ENCODE measurements at places on chromosomes 11 and 22. TPM values are rescaled to one million over a fixed set of nuclear protein-coding genes. Genes with fewer than 3 reads are reported as not detected.

The C1QTNF4 gene
- total RNA-seq, result not detected

The PYGM gene
- total RNA-seq, result 1.3 TPM

The GPR83 gene
- total RNA-seq, result 0.11 TPM

The CADM1 gene
- not detected for total RNA-seq

The MMP12 gene
- total RNA-seq, result not detected

The HEPHL1 gene
- total RNA-seq, result not detected

The TXNRD2 gene
- 7.0 TPM for total RNA-seq

The C22orf42 gene
- total RNA-seq, result not detected

DNA sequence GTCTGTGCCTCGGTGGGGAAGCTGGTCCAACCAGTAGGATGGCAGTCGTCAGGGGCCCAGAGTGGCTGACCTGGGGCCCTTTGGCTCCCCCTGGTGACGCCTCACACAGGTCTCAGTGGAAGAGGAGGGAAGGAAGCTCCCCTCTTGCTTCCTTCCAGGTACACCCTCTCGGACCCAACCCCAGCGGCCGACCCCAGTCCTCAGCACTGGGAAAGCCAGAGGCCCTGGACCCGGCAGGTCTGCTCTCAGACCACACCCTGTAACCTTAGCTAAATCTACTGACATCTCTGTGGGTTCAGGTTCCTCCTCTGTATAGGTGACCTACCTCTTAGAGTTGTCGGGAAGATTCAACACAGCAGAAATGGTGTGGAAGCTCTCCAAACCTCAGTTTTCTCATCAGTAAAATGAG, 3.4 kb upstream of the SCUBE1 start:
- peaks cover 5% of the 10 kb centered on the region for H3K4me1 ChIP-seq
- DNase-seq, result peak; percentile 84
- H3K27me3 ChIP-seq, result no peaks in the 10 kb centered on the region
- H3K36me3 ChIP-seq, result no peaks in the 10 kb centered on the region

DNA sequence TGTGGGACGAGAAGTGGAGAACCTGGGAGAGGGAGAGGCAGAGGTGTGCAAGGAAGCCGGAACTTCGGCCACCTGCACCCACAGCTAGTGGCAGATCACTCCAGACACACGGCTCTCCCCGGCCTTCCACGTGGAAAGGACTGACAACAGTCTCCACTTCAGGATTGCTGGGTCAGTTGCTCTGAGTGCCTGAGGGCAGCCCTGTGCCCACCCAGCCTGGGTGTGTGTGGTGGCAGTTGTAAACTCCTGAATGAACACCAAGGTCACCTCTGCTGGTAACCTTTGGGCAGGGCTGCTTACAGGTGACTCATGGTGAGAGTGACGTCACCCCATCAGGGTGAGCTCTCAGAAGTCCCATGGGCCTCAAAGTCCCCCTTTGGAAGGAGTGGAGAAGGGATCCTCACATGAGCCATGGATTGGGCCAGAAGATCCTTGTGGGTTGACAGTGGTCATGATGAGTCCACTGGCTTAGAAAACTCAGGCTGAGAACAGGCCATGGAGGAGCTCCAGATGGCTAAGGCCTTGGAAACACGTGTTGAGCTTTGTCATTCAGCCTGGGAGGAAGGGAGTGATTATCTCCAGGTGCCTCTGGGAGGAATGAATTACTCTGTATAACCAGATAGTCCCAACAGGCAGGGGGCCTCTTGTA, 71.3 kb downstream of the BCR start:
- no peak overlapping the region for H3K4me3 ChIP-seq
- peaks cover 90% of the 10 kb centered on the region for H3K4me1 ChIP-seq
- H3K36me3 ChIP-seq, result no peaks in the 10 kb centered on the region
- H3K27me3 ChIP-seq, result no peaks in the 10 kb centered on the region
- no peak for DNase-seq

- no peak overlapping the region for H3K4me3 ChIP-seq
- H3K36me3 ChIP-seq, result no peaks in the 10 kb centered on the region
- H3K4me1 ChIP-seq, result no peaks in the 10 kb centered on the region
- H3K27me3 ChIP-seq, result 0 out of 2 replicates have a peak, but pooled peaks cover 3% of the 10 kb centered on the region
- no peak overlapping the region for H3K27ac ChIP-seq
Measured at GRCh38 chr11:22703591-22703990, 37.2 kb downstream of the GAS2 start.

- DNase-seq, result no peak
- H3K4me3 ChIP-seq, result no peak overlapping the region
- peaks cover 3% of the 10 kb centered on the region for H3K4me1 ChIP-seq
- peaks cover 5% of the 10 kb centered on the region for H3K27me3 ChIP-seq
- H3K27ac ChIP-seq, result no peak overlapping the region
- H3K36me3 ChIP-seq, result no peaks in the 10 kb centered on the region
Measured at GRCh38 chr11:96330511-96330859, 12.5 kb downstream of the MAML2 start.

DNA sequence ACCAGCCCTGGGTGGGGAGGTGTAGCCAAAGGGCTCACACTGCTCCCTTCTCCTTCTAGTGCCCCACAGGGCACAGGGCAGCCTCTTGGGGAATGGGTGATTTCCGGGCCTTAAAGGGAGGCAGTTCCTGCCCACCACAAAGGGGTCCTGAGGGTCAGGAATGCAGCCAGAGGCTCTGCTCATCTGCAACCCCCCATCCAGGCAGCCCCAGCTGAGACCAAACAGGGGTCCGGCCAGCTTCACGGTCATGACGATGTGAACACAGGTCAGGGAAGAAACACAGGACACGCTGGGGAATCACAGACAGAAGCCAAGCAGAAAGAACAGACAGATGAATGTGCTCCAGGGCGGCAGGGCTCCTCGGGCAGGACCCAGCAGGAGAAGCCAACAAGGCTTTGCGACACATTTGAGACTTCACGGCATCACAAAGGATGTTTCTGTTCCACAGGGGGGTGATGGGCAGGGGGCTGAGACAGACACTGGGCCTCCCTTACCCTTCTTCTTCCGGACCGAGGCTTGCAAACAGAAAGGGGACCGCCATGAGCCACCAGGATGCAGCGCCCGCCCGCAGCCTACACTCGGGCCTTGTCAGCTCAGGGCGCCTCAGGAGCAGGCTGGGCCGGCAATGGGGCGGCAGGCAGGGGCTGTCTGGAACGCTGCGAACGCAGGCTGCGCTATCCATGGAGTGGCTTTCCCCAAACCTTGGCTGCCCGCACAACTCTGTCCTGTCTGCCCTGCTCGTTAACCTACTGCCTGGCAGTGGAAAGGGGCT, 101.9 kb downstream of the CTTN start:
- H3K4me3 ChIP-seq, result no peak overlapping the region
- no peaks in the 10 kb centered on the region for H3K36me3 ChIP-seq
- no peaks in the 10 kb centered on the region for H3K27me3 ChIP-seq
- no peak overlapping the region for H3K27ac ChIP-seq
- DNase-seq, result no peak
- H3K4me1 ChIP-seq, result no peaks in the 10 kb centered on the region

DNA sequence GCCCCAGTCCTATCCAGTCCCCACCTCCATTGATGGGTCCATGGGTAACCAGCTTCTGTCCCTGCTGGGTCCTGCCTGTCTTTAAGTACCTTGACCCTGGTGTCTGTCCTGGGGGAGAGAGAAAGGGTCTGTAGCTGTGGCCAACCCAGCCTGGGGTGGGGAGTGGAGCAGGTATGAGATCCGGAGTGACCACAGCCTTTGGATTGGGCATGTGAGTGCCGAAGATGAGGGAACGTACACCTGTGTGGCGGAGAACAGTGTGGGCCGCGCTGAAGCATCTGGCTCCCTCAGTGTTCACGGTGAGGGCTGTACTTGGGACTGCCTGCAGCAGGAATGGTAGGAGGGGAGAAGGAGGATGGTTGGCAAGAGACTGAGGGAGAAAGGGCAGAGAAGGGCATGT, 5.2 kb downstream of the ROBO3 start:
- no peaks in the 10 kb centered on the region for H3K36me3 ChIP-seq
- no peak overlapping the region for H3K27ac ChIP-seq
- no peaks in the 10 kb centered on the region for H3K4me1 ChIP-seq
- no peaks in the 10 kb centered on the region for H3K27me3 ChIP-seq
- no peak for DNase-seq
- no peak overlapping the region for H3K4me3 ChIP-seq

- no peaks in the 10 kb centered on the region for H3K36me3 ChIP-seq
- peak overlapping the region; percentile 100 for H3K27ac ChIP-seq
- no peaks in the 10 kb centered on the region for H3K27me3 ChIP-seq
- H3K4me3 ChIP-seq, result no peak overlapping the region
- no peak for DNase-seq
Measured at GRCh38 chr11:125378571-125378970, 117.5 kb downstream of the FEZ1 start.

DNA sequence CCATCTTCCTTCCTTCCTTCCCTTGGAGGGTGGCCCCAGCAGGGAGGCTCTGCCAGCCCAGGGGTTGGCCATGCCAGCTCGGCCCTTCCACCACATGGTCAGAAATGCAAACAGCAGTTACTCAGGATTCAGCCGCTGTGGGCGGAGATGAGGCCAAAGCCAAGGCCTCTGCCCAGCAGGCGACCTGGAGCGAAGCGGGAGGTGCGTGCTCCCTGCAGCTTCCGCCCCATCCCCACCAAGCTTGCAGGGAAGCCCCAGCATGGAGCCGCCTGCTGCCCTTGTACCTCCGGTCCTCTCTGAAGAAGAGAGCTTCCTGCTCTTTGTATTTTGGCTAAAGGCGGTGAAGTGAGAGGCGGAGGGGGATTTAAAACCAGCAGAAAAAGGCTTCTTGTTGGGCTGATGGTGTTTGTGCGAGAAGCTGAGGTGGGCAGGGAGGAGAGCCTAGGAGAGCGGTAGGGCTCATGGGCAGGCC, 50.4 kb downstream of the ANO1 start:
- H3K4me1 ChIP-seq, result no peaks in the 10 kb centered on the region
- no peaks in the 10 kb centered on the region for H3K36me3 ChIP-seq

- no peak overlapping the region for H3K27ac ChIP-seq
- H3K4me1 ChIP-seq, result peaks cover 24% of the 10 kb centered on the region
- DNase-seq, result no peak
- H3K4me3 ChIP-seq, result no peak overlapping the region
Measured at GRCh38 chr22:24183321-24184031, 2.2 kb downstream of the SUSD2 start.

- DNase-seq, result peak; percentile 64
- H3K27me3 ChIP-seq, result no peaks in the 10 kb centered on the region
- no peaks in the 10 kb centered on the region for H3K36me3 ChIP-seq
- no peak overlapping the region for H3K4me3 ChIP-seq
- no peak overlapping the region for H3K27ac ChIP-seq
Measured at GRCh38 chr22:50723991-50724390, 14.0 kb upstream of the ACR start.

- no peak overlapping the region for H3K27ac ChIP-seq
- no peaks in the 10 kb centered on the region for H3K4me1 ChIP-seq
- H3K27me3 ChIP-seq, result no peaks in the 10 kb centered on the region
- no peak for DNase-seq
- no peaks in the 10 kb centered on the region for H3K36me3 ChIP-seq
Measured at GRCh38 chr11:22466351-22466750, 128.2 kb downstream of the SLC17A6 start.

DNA sequence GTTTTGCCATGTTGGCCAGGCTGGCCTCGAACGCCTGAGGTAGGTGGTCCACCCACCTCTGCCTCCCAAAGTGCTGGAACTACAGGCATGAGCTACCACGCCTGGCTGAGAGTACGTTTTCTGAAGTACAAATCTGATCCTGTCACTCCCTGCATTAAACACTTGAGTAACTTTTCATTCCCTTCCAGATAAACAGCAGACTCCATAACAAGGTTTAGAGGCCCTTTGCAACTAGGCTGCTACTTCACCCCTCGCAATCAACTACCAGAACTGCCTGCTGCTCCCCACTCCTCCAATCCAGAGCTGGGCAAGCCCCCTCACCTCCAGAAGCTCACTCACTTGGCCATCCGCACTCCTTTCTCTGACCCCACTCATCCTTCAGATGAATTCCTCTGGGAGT, 1.5 kb downstream of the KCTD14 start:
- H3K27me3 ChIP-seq, result no peaks in the 10 kb centered on the region
- no peak for DNase-seq

DNA sequence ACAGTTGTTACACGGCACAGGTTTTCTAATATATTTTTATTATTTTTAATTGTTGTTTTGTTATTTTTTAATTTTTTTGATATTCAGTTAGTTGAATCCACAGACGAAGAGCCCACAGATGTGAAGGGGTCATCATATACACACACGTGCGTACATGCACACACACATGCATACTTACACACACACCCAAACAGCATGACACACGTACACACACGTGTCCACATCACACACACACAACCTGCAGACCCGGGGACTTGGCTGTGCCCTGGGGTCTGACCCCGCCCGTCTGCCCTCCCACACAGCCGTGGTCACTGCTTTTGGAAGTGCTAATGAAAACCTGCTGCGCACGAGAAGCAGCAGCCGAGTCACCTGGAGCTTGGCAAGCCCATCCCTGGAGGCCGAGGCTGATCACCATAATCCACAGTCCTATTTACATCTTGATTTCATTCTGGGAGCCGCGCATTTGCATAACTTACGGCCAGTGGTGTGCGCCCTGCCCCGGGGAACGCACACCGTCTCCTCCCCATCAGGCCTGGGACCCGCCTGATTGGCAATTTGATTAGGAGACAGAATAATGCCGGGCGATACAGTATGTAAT, 110.3 kb downstream of the BRD1 start:
- no peak overlapping the region for H3K27ac ChIP-seq
- peaks cover 10% of the 10 kb centered on the region for H3K4me1 ChIP-seq
- no peaks in the 10 kb centered on the region for H3K36me3 ChIP-seq

Measured in Karpas-422 (cell line).